ENCODE measurements at places on chromosomes 6 and 20.

GRCh38 chr6:139580592-139581484 lies 206.4 kb upstream of the CITED2 start:
- H3K36me3 ChIP-seq = no peaks in the 10 kb centered on the region
- no peak overlapping the region for H3K4me3 ChIP-seq
- no peak for DNase-seq
- H3K27me3 ChIP-seq = no peaks in the 10 kb centered on the region

GRCh38 chr20:32903666-32904175 lies 45.0 kb downstream of the EFCAB8 start:
- no peak overlapping the region for H3K27ac ChIP-seq
- no peaks in the 10 kb centered on the region for H3K27me3 ChIP-seq
- no peaks in the 10 kb centered on the region for H3K36me3 ChIP-seq
- no peak for DNase-seq
- no peaks in the 10 kb centered on the region for H3K4me1 ChIP-seq

GRCh38 chr6:119739769-119740168 lies 390.2 kb upstream of the MAN1A1 start:
- no peaks in the 10 kb centered on the region for H3K4me1 ChIP-seq
- no peak overlapping the region for H3K4me3 ChIP-seq
- no peak overlapping the region for H3K27ac ChIP-seq
- no peaks in the 10 kb centered on the region for H3K27me3 ChIP-seq

DNA sequence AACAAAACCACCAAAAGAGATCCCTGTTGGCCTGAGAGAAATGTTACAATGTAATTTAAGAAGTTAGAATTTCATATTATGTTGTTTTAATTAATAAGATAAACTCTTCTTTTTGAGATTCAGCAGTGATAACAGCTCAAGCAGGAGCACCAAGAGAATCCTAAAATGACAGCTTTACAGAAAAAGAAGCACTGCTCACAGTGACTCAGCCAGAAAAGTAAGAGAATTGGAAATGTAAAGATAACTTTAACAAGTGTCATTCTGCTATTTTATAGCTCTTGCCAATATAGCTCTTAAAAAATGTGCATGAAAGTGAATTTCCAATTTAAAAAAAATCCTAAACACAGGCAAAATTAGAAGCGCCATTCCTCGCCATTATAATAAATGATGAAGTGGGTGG lies 111.3 kb downstream of the UBE3D start:
- H3K4me1 ChIP-seq = no peaks in the 10 kb centered on the region
- H3K36me3 ChIP-seq = peaks cover 12% of the 10 kb centered on the region
- no peak overlapping the region for H3K27ac ChIP-seq
- no peak for DNase-seq

DNA sequence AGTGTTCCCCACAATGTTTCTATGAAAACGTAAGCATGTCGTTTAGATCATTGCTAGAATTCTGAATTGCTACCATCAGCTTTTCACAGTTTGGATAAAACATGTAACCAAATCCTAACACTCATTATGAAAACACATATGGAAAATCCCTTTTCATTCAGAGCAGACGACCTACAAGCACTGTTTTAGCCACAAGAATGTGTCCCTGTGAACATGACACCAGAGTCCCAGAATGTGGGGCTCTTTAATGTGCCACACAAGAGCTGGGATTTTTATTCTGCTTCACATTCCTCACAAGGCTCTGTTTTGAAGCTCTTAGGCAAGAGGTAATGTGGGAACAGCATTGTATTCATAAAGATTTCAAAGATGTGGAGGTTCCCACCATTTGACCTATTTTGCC lies 141.1 kb upstream of the CITED2 start:
- no peaks in the 10 kb centered on the region for H3K27me3 ChIP-seq
- H3K4me1 ChIP-seq = no peaks in the 10 kb centered on the region
- no peak overlapping the region for H3K4me3 ChIP-seq

DNA sequence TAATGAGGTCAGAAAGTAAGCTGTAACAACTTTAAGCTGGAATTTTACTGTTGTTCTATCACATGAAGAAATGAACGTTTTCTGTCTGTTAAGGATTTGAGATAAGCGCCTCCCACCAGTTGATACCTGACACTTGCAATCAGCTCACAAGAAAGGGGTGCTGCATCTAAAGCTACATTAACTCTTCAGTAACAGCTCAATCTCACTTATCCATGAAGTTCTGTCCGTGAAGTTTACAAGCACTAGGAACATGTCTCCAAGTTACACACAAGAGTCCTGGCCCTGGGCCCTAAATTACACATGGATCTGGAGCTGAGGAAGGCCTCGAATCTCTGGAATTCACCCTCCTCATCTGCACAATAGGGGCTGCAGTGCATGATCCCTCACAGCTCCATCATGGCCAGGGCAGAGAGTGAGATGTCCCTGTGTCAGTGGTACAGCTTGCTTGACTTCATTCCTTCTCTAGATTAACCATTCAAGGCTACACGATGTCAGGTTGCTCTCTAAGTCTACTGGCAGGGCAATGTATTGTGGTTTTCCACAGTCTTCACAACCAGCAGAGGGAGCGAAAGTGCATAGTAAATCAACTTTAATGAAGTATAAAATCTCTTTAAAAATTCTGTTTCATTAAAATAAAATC lies 182.4 kb upstream of the MCHR2 start:
- H3K4me3 ChIP-seq = no peak overlapping the region
- DNase-seq = no peak
- H3K27ac ChIP-seq = no peak overlapping the region
- no peaks in the 10 kb centered on the region for H3K27me3 ChIP-seq
- no peaks in the 10 kb centered on the region for H3K36me3 ChIP-seq
- no peaks in the 10 kb centered on the region for H3K4me1 ChIP-seq

GRCh38 chr6:8329562-8329961 lies 105.8 kb downstream of the SLC35B3 start:
- no peaks in the 10 kb centered on the region for H3K27me3 ChIP-seq
- DNase-seq = no peak

GRCh38 chr6:122276637-122277036 lies 122.8 kb upstream of the HSF2 start:
- no peak overlapping the region for H3K4me3 ChIP-seq
- DNase-seq = no peak
- no peaks in the 10 kb centered on the region for H3K36me3 ChIP-seq
- no peaks in the 10 kb centered on the region for H3K27me3 ChIP-seq
- no peak overlapping the region for H3K27ac ChIP-seq

All from large intestine (tissue), 12 donors.